Activated T-cell treated with anti-CD3 and anti-CD28 coated beads for 1 hour (primary cell): ENCODE measurements at places on chromosomes 7 and 10.

- no peak for DNase-seq
Observed at GRCh38 chr10:102118867-102119266, 1.3 kb downstream of the LDB1 start.

DNA sequence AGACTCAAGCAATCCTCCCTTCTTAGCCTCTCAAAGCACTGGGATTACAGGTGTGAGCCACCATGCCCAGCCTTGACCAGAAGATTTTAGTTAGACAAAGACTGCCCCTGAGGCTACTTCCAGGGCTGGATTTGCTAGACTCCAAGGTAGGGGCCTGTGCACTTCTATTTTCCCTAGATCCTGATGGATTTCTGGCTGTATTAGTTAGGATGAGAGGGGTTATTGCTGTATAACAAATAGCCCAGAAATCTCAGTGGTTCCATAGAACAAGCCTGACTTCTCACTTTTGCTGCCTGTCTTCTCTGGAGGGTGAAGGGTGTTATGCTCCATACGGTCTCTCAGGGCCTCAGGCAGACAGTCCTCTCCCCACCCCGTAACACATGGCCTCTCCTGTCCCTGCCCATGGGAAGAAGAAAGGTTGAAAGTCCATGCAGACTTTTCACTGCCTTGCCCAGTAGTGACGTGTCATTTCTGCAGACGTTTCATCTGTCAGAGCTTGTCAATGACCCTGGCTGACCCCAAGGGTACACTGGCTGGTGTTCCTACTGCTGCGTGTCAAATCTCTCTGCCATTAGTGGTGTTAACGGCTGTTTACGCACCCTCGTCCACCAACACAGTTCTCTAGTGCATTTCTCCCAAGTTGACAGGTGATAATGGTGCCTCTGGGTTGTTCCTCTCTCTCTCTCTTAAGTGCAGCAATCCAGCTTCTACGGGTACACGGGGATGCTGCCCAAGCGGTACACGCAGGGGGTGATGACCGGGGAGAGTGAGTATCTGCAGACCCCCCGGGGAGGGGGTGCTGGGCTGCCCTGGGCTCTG, 11.6 kb downstream of the SLC29A4 start:
- DNase-seq: no peak

GRCh38 chr10:116271593-116272439, 1.2 kb downstream of the GFRA1 start:
- no peak for DNase-seq

DNA sequence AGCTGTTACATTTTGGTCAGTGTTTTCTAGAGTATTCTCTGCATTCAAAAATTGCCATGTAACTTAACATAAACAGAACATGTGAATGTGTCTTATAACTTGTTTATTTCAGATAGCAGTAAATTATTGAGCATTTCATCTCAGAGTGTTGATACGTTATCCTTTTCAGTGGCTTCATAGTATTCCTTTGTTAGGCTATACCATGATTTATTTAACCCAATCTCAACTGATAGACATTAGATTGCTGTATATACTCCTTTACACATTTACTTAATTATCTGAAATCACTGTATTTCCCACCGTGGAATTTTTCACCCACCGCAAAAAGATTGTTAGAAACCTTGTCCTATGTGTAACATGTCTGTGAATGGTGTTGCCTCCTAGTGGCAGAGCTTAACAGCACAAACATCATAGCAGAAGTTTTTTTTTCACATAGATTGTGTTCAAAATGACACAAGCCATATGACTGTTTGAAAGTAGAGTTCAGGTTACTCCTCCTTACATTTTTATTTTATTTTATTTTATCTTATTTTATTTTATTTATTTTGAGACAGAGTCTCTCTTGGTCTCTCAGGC, 21.4 kb downstream of the SLF2 start:
- no peak for DNase-seq

DNA sequence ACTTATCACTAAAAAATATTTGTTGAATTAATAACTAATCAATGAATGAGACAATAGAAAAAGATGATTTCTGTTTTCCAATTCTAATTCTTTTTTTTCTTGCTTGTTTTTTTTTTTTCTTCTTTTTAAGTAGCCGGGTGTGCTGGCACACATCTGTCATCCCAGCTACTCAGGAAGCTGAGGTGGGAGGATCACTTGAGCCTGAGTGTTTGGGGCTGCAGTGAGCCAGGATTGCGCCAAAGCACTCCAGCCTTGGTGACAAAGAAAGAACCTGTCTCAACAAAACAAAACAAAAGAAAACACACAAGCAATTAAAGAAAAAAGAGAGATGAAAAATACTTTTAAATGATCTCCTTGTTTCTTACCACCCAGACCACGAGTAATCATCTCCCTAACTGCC, 1109.3 kb downstream of the REEP3 start:
- DNase-seq: no peak

DNA sequence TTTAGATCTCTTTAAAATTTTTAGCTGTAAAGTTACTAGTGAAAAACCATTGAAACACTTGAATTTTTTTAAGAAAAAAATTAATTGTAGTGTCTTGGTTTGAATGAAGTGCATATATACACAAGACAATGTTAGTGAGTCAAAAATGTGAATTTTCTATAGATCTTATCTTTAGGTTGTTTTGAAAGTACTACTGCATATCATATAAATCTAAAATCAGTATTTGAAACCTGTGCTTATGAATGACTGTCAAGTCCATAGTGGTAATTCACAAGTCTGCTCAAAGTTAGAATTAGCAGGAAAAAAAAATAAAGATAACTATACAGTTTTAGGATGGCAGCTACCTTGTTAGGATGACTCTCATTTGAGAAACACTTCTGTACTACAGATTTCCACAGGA, 25.0 kb downstream of the TES start:
- no peak for DNase-seq

DNA sequence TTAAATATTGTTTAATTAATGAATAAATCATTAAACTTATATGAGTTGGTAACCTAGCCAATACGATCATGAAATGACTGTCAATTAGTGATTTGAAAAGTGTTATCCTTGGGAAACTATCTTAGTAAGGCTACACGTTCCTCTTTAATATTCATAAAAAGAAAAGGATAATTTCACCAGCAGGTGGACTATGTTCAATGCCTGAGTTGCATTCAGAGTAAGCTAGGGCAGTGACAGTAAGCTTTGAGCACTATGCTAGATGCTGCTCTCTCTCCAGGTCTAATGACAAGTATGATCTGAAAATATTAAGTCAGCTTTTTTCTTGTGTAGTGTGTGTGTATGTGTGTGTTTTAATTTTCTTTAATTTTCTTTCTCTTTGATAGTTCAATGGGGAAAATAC, 486.3 kb upstream of the PCDH15 start:
- DNase-seq: no peak

DNA sequence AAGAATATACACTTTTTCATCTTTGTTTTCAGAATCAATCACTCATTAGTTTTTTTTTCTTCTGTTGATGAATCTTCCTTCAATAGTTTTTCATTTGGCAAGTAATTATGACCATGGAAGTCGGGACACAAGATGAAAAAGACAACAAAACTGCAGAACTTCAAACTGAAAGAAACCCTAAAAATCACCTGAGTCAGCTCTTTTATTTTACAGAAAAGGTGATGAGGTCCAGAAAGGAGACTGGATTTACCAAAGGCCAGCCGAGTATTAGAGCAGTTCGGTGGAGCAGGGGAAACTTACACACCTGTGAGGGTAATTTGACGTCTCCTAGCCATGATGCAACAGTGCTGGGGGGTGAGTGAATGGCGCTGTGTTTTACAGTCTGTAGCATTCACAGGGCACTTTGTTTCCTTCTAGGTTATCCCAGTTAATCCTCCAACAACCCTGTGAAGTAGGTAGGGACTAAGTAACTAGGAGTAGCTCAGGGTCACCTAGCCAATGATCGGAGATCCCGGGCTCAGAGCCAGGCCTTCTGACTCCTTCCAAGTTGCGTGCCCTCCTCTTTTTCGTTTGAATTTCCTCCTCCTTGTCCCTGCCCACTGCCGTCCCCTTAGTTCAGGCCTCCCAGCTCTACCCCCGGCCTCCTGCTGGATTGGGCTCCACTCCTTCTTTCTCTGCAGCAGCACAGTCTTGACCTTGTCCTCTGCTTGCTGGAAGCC, 14.0 kb downstream of the RBM20 start:
- no peak for DNase-seq

DNA sequence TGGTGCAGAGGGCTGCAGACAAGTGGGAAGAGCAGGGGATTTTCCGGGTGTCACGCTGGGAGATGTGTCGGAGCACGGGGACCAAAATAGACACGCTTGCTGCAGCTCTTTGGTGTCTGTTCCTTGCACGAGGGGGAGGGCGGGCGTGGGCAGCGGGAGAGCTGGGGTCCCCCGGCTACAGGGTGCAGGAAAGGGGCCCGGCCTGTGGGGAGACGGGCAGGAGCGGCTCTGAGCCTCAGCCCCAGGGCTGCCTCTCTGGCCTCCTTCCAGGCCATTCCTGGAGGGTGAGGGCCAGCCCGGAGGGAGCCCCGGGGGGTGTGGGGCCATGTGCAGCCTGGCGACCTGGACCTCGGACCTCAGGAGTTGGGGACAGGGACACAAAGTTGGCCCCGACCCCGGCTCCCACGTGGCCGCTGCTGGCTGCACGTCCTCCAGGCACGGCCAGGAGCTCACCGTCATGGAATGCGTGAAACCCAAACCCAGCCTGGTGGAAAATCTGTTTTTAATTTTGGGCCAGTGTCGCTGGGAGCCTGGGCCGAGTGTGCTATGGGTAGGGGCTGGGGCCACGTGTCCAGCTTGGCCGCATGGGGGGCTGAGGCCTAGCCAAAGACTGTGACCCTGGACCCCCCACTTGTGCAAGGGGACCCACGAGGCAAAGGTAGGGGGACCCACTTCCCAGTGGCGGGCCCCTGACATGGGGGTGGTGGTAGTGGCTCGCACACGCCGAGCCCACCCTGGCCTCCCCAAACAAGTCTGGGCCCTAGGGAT, 6.6 kb downstream of the TTYH3 start:
- DNase-seq: no peak

- no peak for DNase-seq
Observed at GRCh38 chr7:151631570-151631952, 111.9 kb upstream of the RHEB start.

- no peak for DNase-seq
Observed at GRCh38 chr10:130105724-130106123, 4.9 kb downstream of the C10orf143 start.

GRCh38 chr10:93579985-93580711, 13.7 kb downstream of the FFAR4 start:
- DNase-seq: no peak

GRCh38 chr10:126637501-126637900, 33.0 kb downstream of the C10orf90 start:
- DNase-seq: no peak

GRCh38 chr7:157397731-157398691, 61.2 kb downstream of the DNAJB6 start:
- no peak for DNase-seq

DNA sequence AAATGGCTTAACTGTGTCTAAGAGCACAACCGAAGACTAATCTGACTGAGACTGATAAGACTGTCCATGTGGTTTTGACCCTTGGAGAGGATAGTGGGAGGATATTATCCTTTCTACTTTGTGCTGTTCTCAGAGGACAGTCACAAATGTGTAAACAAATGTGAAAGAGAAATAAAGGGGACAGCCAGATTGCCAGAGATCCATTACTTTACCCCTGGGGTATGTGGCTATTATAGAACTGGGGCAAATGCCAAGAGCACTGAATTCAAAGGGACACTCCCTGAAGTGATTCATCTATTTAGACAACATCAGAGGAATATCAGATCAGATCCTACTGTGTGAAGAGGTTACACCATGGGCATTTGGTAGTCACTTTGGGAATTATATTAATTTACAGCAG, 154.7 kb downstream of the RNLS start:
- no peak for DNase-seq

DNA sequence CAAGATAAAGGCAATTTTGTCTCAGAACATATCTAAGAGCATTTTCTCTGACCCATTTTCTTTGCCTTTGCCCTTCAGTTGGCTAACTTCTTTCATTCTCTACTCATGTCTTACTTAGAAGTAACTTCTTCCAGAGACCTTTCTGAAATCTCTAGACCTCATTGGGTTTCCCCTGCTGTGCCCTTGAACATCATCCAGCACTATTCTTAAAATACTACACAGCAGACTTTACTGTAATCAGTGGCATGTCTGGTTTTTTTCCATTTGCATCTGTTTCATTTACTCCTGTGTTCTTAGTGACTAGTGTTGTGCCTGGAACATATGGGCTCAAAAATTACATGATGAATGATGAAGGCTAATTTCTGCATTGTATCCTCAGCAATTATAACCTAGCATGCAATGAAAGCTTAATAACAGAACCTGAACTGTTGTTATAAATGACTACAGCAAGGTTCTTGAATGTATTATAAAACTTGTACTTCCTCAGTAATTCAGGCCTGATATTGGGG, 301.9 kb downstream of the CDK14 start:
- no peak for DNase-seq

- no peak for DNase-seq
Observed at GRCh38 chr7:103679151-103680132, 233.4 kb upstream of the SLC26A5 start.

- no peak for DNase-seq
Observed at GRCh38 chr7:106866298-106867281, 1.5 kb downstream of the PIK3CG start.

- no peak for DNase-seq
Observed at GRCh38 chr10:121880895-121881294, 46.9 kb downstream of the ATE1 start.

DNA sequence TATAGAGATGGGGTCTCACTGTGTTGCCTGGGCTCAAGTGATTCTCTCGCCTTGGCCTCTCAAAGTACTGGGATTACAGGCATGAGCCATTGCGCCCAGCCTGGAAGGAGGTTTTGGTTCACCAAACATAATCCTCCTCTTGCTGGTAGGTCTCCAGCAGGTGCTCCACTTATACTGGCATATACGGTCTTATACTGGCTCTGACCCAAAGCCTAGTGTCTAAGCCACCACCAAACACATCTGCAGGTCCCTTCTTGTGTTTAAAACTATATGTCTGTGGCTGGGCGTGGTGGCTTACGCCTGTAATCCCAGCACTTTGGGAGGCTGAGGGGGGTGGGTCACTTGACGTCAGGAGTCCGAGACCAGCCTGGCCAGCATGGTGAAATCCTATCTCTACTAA, 5.4 kb downstream of the MBLAC1 start:
- no peak for DNase-seq

GRCh38 chr10:48480397-48481374, 124.2 kb downstream of the ARHGAP22 start:
- no peak for DNase-seq

DNA sequence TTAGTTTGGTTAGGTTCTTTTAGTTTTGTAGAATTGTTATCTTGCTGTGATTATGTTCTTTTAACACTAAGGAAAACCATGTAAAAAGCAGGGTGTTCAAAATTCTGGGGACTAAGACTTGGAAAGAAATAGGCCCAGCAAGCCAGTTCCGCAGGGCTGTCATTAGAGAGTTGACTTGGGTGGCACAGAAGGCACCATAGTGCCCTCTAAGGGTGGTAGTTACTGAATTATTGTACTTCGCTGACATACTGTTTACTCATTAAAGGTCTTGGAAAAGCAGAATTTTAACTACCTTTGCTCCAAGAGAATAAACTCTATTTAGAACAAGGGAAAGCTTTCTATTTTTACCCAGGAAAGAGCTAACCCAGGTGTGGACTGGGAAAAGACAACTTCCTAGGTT, 86.5 kb downstream of the OTUD1 start:
- no peak for DNase-seq

- DNase-seq: no peak
Observed at GRCh38 chr7:90180011-90180585, 25.8 kb downstream of the STEAP1 start.
